Omental fat pad (tissue), 4 donors: ENCODE measurements at places on chromosomes 4 and X. TPM values are rescaled to one million over a fixed set of nuclear protein-coding genes. Genes with fewer than 3 reads are reported as not detected.

DNA sequence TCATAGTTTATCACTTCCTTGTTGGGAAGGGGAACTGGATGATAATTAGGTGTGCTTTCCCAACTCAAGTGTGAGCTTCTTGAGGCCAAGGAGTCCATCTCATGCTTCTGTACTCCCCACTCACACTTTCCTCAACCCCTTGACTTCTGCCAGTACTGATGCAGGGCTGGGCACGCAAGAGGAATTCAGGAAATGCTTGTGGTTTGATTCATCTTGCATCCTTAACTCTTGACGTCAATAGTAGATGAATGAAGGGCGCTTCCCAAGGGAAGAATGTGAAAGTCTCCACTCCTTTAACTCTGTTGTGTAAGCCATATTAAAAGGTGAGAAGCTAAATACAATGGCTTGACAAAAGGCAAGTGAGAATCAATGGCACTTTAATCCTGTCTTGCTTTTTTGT is 101.8 kb downstream of the AGTR2 start:
- DNase-seq = no peak

GRCh38 chrX:110104078-110104477 is 101.2 kb downstream of the TMEM164 start:
- DNase-seq = no peak

DNA sequence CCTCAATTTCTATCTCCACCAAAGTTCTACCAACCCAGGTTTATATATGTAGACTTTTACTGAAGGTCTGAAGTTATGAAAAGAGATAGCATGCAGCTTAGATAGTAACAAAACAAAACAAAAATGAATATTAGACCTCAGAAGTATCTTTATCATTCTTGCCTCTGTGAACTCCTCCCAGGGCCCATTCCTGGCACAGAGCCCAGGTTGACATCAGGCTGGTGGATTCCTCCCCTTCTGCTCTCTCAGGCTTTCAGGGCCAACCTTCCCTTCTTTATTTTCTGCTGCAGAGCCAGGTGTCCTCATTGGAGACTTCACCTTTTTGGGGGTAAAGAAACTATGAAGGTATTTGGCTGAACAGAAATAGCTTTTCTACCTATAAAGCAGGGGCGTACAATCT is 112.8 kb upstream of the PITX2 start:
- no peak for DNase-seq

DNA sequence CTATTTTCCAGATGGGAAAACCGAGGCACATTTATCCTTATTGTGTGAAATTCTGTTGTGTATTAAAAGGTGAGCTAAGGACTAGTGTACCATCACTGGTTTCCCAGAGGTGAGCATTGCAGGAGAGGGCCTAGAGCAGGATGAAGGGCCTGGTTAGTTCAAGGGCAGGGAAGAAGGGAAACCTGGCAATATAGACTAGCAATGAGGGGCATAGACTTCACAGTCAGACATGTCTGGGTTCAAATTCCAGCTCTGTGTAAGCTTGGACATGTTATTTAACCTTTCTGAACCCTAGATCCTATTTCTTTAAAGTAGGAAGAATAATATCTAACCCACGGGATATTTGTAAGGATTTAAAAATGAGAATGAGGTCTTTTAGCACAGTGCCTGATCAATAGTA is 50.8 kb downstream of the WDR19 start:
- DNase-seq = no peak

GRCh38 chr4:189613207-189613606 is 327.5 kb upstream of the FRG1 start:
- no peak for DNase-seq

DNA sequence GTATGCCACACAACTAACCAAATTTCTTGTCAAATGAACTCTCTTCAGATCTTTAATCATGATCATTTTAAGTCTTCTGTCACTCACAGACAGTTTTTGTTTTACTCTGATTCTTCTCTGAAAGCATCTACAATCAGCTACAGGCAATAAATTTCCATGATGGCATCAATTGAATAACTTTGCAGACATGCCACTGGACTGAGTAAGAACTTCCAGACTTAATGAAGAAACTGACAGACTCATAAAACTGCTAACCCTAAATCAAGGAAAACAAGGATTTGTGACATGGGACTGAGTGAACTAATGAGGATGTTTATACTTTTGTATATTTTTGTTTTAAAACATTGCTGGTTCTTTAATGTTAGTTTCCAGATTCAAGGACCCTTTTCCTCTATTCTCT is 5.5 kb upstream of the PPP1R2C start:
- no peak for DNase-seq

DNA sequence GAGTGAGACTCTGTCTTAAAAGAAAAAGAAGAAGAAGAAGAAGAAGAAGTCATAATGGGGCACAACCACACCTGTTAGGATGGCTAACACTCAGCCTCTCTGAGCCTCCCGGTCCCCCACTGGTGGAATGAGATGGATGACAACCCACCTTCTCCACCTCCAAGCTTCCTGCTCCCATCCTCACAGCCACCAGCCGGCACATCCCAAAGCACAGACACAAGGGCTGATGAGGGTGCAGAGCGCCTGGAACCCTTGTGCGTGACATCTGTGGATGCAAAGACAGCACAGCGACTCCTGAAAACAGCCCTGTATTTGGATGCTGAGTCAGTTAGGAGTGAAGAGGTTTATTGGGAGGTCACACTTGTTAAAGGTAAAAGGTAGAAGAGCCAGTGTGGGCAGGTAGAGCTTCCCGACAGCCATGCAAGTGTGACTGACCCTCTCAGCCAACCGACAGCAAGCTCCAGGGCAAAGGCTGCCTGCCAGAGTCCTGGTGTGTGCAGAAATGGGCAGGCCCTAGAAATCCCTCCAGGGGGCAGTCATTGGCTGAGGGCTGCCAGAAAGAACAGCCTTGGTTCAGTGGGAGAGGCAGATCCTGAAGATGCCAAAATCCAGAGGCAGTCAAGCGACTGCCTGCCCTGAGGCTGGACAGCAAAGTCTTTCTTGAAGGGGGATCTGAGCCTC is 26.6 kb upstream of the MAN2B2 start:
- no peak for DNase-seq

- DNase-seq = no peak
Measured at GRCh38 chrX:69286565-69286906, 121.3 kb upstream of the PJA1 start.

- no peak for DNase-seq
Measured at GRCh38 chr4:186900232-186900900, 176.7 kb upstream of the FAT1 start.

- DNase-seq = no peak
Measured at GRCh38 chr4:89723096-89723495, 113.9 kb downstream of the SNCA start.

GRCh38 chr4:125620066-125620860 is 305.5 kb downstream of the FAT4 start:
- DNase-seq = no peak

DNA sequence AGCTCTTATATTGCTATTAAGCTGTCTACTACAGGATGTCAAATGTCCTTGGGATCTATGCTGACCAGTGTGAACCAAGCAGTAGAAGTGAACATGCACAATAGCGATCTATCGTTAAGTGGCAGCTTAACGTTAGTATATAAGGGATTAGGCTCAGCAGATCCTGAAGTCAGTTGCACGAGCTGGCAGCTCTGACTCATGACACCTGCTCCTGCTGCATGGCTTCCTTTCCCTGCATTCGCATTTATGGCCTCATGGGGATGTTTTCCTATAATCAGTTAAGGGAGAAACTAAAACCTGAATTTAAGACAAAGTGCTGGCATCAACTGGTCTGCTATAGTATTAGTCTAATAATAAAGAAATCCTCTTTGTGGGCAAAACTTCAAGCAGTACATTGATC is 12.7 kb upstream of the MCUB start:
- DNase-seq = no peak

DNA sequence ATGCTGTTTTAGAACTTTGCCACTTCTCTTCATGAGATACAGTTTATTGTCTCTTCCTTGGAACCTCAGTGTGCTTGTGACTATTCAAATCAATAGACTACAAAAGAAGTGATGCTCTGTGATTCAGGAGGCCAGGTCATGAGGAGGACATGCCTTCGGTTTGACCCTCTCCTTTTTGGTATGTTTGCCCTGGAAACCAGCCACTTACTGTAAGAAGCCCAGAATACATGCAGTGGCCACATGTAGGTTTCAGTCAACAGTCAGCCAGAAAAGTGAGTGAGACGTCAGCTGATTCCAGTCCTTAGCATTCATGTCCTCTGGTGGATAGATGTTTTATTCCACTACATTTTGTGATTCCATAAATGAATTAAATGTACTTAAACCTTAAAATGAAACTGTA is 328.7 kb downstream of the PCDH18 start:
- no peak for DNase-seq

- no peak for DNase-seq
Measured at GRCh38 chr4:135508006-135508714, 1306.6 kb upstream of the PABPC4L start.

DNA sequence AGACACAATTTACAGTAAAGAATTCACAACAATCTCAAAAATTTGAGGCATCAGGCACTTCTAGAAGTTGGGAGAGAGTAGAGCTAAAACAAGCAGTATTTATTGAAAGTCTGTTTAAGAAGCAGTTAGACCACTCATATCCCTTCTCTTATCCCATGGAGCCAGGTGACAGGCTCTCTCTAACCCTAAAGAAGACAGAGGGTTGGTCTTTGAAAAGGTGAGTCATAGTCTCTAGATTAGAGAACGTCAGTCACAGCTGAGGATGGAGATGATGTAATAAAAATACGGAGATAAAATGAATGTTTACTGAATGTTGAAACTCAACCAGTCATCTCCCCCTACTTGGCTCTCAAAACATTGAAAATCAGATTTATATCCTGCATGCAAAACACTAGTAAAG is 223.8 kb downstream of the CHIC2 start:
- no peak for DNase-seq

- DNase-seq = no peak
Measured at GRCh38 chr4:80592950-80593349, 257.4 kb downstream of the CFAP299 start.

GRCh38 chr4:61041527-61041926 is 158.6 kb upstream of the ADGRL3 start:
- DNase-seq = no peak

DNA sequence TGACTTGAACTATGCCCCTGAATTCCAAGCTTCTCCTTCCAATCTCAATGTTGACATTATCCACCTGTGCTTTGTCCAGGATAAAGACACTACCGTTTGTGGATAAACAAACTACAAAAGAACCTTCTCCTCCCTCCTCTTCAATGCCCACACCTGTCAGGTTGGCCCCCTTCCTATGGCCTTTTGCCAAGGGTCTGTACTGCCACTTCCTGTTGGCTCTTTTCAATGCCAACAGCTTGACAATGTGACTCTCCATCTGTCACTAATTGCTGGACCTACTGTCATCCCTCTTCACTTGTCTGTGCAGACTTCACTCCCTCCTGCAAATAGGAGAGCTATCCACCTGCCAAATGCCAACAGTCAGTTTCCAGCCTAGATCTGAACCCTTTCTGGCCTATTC is 35.8 kb upstream of the MID1 start:
- DNase-seq = no peak

DNA sequence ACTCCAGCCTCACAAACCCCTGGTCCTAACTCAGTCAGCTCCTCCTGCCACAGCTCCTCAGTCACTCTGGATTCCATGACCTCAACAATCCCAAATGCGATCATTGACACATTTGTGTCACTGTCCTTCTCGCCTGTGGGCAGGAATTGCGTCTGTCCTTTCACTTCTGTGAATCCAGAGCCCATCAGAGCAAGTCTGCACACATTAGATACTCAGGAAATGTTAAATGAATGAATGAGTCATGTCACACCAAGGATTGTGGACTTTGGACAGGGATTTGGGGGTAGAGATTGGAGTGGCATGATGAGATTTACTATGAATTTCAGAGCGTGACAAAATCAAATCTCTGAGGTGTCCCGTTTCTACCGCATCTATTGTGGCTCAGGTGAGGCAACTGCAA is 11.8 kb upstream of the CLDN24 start:
- no peak for DNase-seq

- DNase-seq = no peak
Measured at GRCh38 chr4:151541389-151542071, 132.6 kb downstream of the FHIP1A start.

DNA sequence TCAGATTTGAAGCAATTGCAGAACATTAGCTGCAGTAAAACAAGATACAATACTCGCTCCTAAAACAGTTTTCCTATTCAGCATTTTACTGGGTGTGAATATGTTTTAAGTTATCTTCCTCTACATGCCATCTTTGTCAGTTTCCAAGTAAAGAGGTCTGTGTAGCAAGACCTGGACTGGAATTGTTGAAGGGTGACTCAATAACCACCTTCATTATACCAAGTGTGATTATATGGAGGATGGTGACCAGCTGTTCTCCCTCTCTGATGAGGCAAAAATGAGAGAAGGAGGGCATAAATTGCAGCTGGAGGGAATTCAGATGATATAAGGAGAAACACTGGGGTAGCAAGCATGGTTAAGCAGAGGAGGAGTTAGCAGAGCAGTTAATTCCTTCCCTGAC is 922.1 kb upstream of the SLIT2 start:
- DNase-seq = no peak

Gene GABRQ
- not detected for total RNA-seq

Gene HOPX
- 3.6 TPM for total RNA-seq

Gene CDKL2
- 0.38 TPM for total RNA-seq

Gene YTHDC1
- 54.9 TPM for total RNA-seq

Gene TEC
- total RNA-seq = 3.9 TPM

Gene HEPH
- 4.3 TPM for total RNA-seq

Gene IL9R
- total RNA-seq = not detected

Gene HSD17B13
- total RNA-seq = 1.3 TPM

Gene RASGEF1B
- 54.8 TPM for total RNA-seq

Gene NDST4
- not detected for total RNA-seq

Gene RHOXF2
- total RNA-seq = not detected

Gene MAGEA12
- total RNA-seq = not detected
